ENCODE measurements at places on chromosomes 5 and 9.
A peak's percentile ranks its signal among the peaks of the same experiment; 100 is the strongest.

DNA sequence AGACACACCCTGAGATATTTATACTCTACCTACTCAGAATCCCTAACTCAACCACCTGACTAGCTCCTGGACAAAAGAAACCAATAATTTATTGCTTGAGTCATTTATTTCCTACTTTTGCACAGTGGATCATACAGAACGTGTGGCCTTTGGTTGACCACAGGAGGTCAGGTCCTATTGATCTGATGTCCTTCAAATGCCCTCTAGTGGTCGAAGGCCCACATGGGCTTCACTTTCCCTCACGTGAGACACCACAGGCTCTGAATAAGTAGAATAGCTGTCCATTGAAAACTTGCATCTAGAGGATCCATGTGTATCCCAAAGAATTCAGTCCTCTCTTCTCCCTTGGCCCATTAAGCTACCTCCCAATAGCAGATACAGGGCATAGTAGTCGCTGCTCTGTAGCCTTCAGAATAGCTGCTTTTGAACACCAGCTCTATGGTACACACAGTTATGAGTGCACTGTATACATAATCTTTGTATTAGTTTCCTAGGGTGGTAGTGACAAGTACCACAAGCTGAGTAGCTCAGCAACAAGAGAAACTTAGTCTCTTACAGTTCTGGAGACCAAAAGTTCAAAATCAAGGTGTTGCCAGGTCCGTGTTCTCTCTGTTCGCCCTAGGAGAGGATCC, 177.6 kb upstream of the SMARCA2 start:
- DNase-seq = peak; percentile 38

- no peak for DNase-seq
Observed at GRCh38 chr5:56585999-56586691, 229.2 kb upstream of the MAP3K1 start.

GRCh38 chr9:100652850-100653249, 75.0 kb downstream of the CAVIN4 start:
- no peak for DNase-seq

- DNase-seq = no peak
Observed at GRCh38 chr5:52786391-52786790, 1.3 kb upstream of the ITGA1 start.

DNA sequence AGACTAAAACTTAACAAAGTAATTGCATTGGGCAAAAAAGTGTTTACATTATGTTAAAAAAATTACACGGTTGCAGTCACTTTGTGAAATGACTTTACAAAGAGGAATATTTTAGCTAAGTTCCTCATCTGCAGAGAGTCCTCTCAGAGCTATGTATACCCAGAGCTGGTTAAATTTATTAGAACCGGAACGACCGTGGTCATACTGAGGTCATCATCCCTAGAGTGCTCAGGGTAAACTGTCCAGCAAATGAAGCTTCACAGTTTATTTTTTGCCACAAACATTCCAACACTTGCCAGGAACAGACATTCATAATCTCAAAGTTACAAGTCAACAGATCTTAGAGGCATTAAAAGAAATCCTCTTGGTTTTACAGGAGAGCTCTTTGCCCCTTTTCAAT, 897 bp downstream of the ROPN1L start:
- DNase-seq = no peak

GRCh38 chr5:151039665-151040064, 19.3 kb downstream of the GPX3 start:
- no peak for DNase-seq

- DNase-seq = peak; percentile 84
Observed at GRCh38 chr9:98375138-98375726, 119.8 kb upstream of the TBC1D2 start.

DNA sequence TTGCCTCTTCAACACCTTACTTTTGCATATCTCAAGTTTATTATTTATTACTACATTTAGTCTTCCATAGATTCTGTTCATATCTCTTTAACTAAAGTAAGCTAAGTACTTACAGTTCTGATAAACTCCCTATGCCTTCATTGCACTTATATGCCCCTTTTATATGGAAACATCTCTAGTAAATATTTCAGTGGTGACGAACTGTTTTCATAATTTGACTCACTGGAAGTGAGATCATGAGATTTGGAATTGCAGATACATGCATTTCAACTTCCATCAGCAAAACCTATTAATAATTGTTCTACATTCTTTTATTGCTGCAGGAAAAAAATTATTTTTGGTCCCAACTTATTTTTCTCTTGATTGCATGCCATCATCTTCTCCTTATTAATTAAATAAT, 263.5 kb downstream of the CD180 start:
- no peak for DNase-seq

GRCh38 chr9:86303316-86303975, 21.1 kb upstream of the ISCA1 start:
- no peak for DNase-seq

DNA sequence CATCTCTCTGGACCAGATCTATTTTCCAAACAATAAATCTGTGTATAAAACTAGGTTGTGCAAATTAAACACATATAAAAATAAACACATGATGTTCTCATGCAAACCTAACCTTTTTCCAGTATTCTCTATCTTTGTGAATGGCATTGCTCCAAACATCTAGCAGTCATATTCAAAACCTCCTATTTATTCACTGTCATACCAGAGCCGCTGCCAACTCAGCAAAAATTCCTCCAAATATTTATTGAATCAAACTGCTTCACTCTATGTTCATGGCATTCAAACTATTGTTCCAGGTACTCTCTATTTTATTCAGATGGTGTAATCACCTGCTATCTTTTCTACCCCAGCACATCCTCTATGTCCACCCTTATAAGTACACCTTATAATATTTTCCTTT, 652.1 kb upstream of the RIOK2 start:
- no peak for DNase-seq

DNA sequence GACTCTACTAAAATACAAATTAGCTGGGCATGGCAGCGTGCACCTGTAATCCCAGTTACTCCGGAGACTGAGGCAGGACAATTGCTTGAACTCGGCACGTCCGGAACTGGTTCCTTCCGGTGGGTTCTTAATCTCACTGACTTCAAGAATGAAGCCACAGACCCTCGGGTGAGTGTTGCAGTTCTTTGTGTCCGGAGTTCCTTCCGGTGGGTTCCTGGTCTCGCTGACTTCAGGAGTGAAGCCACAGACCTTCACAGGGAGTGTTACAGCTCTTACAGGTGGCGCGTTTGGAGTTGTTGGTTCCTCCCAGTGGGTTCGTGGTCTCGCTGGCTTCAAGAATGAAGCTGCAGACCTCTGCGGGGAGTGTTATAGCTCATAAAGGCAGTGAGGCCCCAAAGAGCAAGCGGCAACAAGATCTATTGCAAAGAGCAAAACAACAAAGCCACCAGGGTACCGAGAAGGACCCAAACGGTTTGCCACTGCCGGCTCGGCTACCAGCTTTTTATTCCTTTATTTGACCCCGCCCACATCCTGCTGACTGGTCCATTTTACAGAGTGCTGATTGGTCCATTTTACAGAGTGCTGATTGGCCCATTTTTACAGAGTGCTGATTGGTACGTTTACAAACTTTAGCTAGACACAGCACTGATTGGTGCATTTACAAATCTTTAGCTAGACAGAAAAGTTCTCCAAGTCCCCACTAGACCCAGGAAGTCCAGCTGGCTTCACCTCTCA, 28.6 kb upstream of the SLC6A19 start:
- DNase-seq = no peak

DNA sequence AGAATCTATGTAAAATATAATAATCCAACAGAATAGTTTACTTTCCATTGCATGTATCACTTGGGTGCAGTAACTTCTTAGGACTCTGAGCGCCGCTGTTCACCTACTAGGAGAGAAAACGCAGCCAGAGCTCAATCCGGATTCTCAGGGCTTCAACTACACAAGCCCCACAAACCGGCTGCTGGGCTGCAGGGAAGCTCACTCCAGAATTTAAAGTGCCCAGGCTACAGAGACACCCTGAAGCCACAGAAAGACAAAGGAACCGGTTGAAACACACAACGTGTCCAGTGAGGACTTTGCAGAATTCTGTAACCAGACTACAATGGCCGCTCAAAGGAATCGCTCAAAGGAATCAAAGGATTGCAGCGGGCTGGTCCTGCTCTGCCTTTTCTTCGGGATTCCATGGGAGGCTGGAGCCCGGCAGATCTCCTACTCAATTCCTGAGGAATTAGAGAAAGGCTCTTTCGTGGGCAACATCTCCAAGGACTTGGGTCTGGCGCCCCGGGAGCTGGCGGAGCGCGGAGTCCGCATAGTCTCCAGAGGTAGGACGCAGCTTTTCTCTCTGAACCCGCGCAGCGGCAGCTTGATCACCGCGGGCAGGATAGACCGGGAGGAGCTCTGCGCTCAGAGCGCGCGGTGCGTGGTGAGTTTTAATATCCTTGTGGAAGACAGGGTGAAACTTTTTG, at the start of gene PCDHGA10:
TSS of gene PCDHGA10 (plus strand) at position 134 of the 686 bp plus-strand sequence. CDS start at position 323, 189 bp downstream.
- peak; percentile 17 for DNase-seq

- DNase-seq = no peak
Observed at GRCh38 chr9:96867079-96867804, 12.9 kb upstream of the ZNF782 start.

DNA sequence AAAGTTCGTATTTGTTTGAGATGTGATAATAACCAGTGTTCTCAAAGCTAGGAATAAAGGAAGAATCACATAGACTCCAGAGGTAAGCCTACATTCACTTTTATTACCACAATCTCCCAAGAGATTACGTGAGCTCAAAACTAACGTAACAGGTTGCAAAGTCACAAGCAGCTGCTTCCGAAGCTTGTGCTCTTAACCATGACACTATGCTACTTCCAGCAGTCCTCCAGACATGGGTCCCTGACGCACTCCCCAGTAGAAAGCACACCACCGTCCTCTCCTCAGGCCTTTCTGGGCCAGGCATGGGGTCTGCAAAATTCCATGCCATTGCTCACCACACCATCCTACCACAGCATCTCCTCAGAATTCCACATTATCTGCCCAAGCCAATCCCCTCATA, 84.6 kb downstream of the PAX5 start:
- DNase-seq = no peak

DNA sequence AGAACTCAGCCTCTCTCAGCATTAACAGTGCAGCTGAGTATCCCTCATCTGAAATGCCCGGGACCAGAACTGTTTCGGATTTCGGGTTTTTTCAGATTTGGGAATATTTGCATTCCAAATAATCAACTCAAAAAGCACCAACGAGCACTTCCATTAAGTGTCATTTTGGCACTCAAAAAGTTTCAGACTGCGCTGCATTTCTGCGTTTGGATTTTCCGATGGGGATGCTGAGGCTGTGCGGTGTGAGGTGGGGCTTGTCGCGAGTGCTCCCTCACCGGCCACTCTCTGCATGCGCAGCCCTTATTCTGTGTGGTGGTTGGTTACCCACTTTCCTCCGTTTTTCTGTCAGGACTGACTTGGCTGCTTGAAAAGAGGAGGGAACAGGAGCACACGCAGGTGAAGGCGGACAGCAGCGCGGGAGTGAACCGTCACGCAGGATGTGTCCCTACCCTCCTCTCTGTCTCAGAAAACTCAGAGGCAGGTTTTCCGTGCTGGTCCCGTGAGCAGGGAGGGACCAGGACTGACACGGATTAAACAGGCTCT, 8.4 kb downstream of the UBAC1 start:
- no peak for DNase-seq

- no peak for DNase-seq
Observed at GRCh38 chr5:102375876-102376275, 79.8 kb upstream of the SLCO4C1 start.

GRCh38 chr5:100479079-100479688, 56.0 kb upstream of the FAM174A start:
- DNase-seq = peak; percentile 27

DNA sequence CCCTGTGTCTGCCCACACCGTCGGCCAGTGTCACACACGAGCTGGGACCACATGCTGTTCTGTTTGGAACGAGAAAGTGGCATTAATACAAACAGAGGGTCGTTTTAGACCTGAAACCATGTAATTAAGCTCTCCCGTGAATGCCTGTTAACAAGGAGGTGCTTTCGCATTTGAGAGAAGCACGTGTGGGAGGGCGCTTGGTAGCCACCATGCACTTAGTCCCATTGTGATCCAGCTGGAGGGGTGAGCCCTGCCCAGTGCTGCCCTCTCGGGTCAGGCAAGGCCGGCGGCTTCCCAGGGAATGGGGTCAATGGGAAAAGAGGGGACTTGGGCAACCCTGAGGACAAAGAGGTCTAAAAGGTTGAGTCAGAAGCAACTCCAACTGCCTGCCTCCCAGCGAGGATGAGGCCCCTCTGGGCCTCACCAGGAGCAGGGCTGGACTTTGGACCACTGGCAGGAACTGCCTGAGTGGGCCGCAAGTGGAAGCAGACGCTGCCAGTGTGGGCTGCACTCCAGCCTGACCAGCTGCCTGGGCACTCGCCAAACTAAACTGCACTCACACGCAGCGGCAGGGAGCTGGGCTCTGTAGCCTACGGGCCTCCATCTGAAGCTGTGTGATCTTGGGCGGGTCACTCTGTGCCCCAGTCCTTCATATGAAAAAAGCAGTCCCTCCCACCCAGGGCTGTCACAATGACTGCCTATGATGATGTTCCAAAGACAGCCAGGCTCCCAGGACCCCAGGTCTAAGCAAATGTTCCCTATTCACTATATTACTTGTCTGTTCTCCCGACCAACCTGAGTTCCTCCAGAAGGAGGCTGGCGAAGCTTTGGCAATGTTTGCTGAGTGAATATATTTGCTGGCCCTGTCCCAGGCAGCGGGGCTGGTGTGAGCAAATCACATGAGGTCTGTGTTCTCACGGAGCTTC, 195.7 kb downstream of the CDK5RAP2 start:
- DNase-seq = no peak

- no peak for DNase-seq
Observed at GRCh38 chr5:132485641-132486317, 4.8 kb downstream of the IRF1 start.

GRCh38 chr5:151424892-151425523, 22.4 kb upstream of the SLC36A1 start:
- DNase-seq = no peak

DNA sequence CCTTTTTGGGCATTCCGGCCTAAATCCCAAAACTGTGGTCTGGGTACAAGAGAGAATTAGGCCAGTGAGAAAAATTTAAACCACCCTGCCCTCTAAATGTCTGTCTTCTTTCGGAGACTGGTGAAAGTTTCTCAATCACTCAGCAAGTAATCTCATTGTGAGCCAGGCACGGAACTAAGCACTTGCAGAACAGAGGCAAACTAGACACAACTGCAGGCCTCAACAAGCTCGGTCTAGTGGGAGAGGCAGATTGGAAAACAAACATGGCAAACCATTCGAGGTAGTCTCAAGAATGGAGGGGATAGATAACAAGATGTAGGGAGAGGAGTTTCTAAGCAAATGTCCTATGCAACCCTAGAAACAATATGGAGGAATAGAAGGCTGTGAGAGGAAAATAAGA, 8.9 kb upstream of the C5orf58 start:
- DNase-seq = no peak

DNA sequence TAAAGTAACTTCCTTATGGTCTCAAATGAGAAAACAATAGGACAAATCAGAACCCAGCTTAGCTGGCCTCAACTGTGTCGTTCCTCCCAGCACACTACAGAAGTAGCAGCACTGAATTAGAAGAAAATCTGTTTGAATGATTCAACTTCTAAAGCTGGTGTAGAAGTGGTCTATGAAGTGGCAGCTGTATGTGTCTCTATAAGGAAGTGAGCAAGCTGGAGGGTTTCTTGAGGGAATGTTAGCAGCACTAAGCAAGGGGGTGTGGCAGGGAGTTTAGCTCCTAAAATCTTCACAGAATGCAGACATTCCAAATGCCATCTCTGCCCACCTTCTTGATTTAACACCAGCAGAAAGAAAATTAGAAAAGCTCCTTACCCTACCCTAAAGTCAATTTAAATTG, 4.1 kb downstream of the KLF9 start:
- peak; percentile 11 for DNase-seq

All from ACHN (cell line).